NCI-H1092 treated with DMSO at 0.1 percent for 48 hours (cell line): ENCODE measurements at places on chromosomes 4 and X.

DNA sequence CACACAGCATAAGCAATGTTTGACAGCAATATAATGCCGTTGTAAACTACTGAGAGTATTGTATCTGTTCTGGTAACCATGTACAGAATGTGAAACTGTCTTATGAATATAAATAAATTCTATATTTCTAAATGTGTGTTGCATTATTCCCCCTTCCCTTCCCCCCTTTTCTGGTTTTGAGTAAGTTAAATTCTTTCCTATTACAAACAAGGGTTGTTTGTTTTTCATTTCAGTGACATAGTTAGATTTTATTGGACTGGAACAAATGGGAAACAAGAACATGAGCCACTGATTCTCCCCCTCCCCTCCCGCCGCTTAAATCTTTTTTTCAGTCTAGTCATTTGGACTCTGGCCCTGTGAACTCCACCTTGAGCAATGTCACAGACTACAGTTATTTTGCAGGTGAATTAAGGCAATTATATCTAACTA, 69.8 kb downstream of the GPAT3 start:
- no peak for DNase-seq

GRCh38 chr4:56195025-56195424, 192.3 kb downstream of the AASDH start:
- DNase-seq, result no peak

GRCh38 chrX:129983575-129984110, 1.2 kb downstream of the BCORL1 start:
- DNase-seq, result peak; percentile 24

DNA sequence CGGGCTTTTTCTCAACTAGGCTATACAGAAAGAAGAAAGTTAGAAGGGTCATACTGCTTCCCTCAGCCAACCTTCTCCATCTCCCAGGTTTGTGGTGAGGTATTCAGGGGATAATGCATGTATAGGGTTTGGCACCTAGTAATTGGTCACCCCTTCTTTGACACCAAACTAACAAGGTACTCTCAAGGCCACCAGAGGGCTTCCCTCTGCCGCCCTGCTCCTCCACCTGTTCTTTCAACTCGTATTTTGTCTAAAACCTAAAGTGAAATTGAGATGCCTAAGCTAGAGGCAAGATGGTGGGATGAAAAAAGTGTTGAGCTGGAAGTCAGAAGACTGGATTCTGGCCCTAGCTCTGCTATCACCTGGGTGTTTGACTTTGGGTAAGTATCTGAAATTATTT, 22.0 kb downstream of the CT47C1 start:
- no peak for DNase-seq

- DNase-seq, result no peak
Observed at GRCh38 chrX:12488220-12488619, 303.0 kb upstream of the PRPS2 start.

- no peak for DNase-seq
Observed at GRCh38 chr4:73944061-73944875, 37.6 kb downstream of the PF4 start.

GRCh38 chr4:77728420-77728819, 90.7 kb downstream of the CNOT6L start:
- DNase-seq, result no peak

GRCh38 chrX:103442536-103442901, 66.2 kb downstream of the BEX3 start:
- no peak for DNase-seq

DNA sequence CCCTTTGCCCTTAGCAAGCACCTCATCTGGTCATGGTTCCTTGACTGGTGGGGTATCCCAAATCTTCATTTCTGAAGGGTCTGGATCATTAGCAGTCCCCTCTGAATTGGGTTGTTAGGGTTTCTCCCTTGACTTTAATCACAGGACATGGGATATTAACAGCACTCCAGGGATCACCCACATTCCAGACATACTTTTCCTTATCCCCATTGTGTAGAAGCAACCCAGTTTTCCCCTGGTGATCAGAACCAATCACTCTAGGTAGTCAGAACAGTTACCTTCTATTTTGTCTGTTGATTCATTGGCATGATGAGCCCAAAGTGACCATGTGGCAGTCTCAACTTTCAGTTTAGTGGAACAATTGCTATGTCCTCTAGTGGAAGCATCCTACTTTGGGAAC, 29.1 kb upstream of the GRSF1 start:
- DNase-seq, result no peak

- DNase-seq, result no peak
Observed at GRCh38 chrX:151702741-151703340, 7.6 kb downstream of the PRRG3 start.

- no peak for DNase-seq
Observed at GRCh38 chrX:84168095-84168494, 19.9 kb downstream of the RPS6KA6 start.

DNA sequence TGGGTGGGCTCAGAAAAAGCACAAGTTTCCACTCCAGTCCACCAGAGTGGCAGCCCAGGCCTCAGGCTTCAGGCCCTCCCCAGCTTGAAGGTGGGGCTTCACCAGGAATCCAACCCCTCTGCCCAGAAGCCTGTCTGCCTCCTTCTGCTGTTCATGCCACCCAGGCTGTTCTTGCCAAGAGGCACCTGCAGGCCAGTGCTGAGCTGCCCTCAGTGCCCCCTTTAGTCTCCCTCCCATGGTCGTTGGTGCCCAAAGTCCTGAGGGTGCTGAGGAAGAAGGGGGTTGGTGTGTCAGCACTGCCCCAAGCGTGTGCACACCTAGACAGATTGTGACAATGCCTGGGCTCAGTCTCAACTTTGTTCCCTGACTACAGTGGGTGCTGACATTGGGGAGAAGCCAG, 475.3 kb downstream of the EPHA5 start:
- DNase-seq, result no peak

- no peak for DNase-seq
Observed at GRCh38 chrX:15645266-15645665, 19.3 kb downstream of the CLTRN start.

DNA sequence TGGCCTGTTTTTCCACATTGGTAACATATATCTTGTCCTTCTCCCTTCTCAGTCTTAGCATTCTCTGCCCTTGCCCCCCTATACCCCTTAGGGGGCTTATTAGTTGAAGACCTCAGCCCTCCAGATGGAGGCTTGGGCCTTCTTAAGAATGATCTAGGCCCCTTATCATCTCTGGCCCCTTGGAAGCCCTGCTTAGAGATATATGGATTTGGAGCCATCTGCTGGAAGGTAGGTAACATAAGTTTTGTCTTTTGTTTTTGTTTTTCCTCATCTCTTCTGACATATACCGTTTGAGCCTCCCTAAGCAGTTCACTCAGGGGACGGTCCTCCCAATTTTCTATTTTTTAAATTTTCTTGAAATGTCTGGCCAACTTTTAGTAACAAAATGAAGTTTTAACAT, 48.3 kb upstream of the NAP1L2 start:
- peak; percentile 5 for DNase-seq

DNA sequence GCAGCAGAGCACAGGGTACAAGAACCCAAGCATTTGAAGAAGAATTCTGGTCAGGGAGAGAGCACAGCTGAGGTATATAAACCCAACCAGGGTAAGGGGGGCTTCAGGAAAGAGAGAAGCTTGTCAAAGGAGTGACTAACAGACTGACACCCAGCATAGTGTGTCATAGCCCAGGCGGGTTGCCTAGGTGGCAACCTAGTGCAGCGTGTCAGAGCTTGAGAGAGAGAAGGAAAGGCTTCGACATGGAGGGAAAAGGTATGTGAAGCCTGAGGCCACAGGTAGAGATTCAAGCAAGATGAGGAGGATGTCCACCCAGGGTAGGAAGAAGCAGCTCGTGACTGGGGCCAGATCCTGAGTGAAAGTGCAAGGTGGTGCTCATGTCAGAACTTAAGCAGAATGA, 8.5 kb upstream of the ANTXR2 start:
- no peak for DNase-seq

DNA sequence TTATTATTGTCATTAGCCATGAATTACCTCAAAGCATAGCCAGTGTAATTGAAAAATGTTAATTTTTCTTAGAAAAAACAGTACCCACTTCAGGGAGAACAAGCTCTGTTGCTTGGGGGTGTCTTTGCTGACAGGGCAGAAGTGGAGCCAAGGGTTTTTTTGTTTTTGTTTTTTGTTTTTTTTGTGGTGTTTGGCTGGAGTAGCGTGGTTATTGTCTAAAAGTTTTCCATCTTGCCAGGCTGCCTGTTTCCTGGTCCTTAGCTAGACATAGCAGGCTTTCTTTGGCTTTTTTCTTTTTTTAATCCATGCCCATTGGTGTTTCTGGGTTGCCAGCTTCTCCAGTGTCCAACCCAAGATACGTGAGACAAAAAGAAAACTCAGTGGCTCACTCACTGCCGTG, 61.5 kb downstream of the CASP3 start:
- DNase-seq, result no peak

- no peak for DNase-seq
Observed at GRCh38 chr4:17055788-17056187, 157.3 kb upstream of the LDB2 start.

DNA sequence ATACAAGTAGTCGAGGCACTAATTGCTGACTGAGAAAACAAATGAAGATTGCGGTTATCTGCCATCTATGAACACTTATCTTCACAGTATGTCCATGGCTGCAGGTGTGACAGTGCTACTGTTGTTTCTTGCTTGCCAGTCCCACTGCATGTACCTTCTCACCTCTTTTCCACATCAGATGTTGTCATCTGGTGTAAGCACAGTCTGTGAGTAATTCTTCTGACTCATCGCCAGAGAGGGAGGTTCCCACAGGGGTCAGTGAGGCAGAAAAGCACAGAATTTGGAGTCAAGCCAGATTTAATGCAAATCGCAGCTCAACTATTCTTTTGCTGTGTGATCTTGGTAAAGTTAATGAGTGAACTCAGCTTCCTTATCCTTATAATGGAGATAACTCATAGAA, 144.4 kb downstream of the GLRA2 start:
- DNase-seq, result peak; percentile 9

DNA sequence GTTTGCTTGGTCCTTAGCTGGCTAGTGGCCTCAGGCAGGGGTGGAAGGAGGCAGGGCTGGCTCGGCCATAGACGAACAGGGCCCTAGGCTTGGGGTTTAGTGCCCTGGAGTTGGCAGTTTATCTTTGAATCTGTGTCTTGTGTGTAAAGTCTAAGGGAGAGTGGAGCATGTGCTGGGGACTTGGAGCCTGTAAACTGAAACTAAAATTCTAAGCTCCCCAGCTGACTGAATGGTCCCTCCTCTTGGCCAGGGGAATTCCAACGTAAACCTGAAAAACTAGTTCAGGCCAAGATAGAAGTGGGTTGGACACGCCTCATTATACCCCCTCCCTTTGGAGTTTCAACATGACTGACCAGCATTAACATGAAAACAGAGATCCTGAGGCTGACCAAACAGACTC, 46.1 kb upstream of the GPR78 start:
- no peak for DNase-seq

- DNase-seq, result no peak
Observed at GRCh38 chr4:13541176-13541604, 3.1 kb downstream of the NKX3-2 start.

- no peak for DNase-seq
Observed at GRCh38 chr4:57089549-57089948, 20.6 kb downstream of the IGFBP7 start.

DNA sequence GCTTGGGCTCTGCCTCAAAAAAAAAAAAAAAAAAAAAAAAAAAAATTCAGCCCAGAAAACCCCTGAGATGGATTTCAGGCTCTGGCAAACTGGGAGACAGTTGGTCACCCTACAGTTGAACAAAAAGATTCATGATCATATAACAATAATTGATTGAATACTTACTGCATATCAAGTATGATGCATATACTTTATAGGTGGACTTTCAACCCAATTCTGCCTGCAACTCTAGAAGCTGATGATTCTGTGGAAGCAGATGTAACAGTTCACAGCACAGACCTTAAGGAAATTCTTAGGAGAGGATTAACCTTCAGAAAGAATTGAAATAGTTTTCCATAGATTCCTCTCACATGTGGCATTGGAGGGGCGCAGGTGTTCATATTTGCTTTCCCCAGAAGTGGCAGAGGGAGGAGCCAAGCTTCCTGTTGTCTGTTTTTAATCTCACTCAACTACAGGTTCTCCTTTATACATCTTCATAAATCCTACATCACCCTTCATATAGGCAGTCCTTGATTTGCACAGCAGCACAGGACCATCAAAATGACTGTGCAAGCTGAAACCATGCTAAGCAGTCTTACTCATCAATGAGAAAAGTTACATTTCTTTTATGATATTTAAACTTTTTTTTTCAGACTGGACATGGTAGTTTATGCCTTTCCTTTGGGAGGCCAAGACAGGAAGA, 149.4 kb upstream of the KLF3 start:
- no peak for DNase-seq

DNA sequence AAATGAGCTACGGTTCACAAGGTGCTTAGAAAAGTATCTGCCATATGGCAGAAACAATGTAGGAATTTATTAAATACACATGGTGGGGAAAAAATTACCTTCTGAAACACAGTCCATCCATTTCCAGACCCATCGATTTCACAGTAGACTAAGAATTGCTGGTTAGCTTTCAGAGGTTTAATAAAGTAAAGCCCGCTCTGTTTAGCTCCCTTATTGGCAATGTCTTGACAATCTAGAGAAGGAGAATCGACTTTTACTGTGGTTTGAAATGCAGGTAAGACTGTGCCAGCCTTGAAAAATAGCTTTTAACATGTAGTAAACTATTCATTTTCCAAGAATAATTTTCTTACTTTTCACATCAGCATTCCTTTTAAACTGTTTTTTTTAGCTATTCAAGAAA, 2.9 kb downstream of the FGG start:
- no peak for DNase-seq

DNA sequence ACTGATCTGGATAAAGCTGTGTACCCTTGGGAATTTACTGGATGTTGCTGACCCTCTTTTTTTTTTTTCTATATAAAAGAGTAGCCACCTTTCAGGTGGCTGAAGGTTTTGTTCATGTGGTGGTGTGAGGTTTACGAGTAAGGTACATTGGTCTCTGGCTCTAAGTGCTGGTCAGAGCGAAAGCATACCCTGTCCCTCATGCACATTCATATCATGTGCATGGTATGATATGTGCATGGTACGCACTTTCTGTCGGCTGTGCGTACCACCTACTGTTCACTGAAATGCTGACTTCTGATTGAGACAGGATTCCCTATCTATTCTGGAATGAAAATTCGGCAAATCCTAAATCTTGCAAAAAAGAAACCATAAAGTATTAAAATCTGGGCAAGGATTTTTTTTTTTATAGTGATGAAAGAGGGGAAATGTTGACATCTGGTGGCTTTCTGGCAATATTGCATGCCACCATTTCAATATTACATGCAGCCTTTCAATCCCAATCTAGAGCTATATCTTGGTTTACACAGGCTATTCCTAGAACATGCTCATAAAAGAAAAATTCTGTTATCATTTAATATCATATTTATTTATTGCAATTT, 32.8 kb downstream of the FAM149A start:
- peak; percentile 40 for DNase-seq

- no peak for DNase-seq
Observed at GRCh38 chrX:124125471-124125870, 164.0 kb downstream of the STAG2 start.

- DNase-seq, result no peak
Observed at GRCh38 chr4:102901804-102902203, 33.0 kb downstream of the CISD2 start.

- DNase-seq, result no peak
Observed at GRCh38 chr4:8073206-8073863, 85.3 kb downstream of the ABLIM2 start.
